Central memory CD8-positive, alpha-beta T cell (primary cell): ENCODE measurements at places on chromosomes 13 and 19.
A peak's percentile ranks its signal among the peaks of the same experiment; 100 is the strongest.

DNA sequence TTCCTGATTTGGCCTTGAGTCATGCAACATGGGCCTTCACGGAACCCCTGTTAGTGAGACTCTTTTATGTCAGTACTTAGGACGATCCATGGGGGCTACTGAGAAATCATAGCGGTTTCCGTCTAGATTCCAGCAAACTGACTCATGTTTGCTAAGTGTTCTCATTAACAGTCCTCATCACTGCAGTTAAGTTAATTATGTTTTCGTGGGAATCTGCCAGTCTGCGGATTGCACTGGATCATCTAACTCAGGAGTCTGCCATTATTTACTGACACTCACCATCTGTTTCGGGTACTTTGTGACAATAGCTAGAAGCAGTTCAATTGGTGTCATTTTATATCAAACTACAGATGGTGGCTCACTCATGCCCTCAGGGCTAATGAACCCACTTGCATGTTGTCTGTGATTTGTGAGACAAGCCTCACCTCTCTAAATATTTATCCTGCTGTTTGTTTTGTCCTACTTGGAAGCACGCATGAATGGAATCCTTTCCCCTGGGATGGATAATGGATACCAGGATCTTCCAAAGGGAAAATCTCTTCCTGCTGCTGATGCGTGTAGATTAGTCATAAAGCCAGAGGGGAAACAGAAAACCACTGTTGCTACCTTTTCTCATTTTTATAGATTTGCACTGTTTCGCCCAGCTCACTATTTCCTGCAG lies 61.8 kb downstream of the RAB20 start:
- H3K36me3 ChIP-seq = peaks cover 1% of the 10 kb centered on the region
- H3K27me3 ChIP-seq = no peaks in the 10 kb centered on the region
- DNase-seq = no peak
- H3K4me3 ChIP-seq = no peak overlapping the region
- H3K4me1 ChIP-seq = no peaks in the 10 kb centered on the region

DNA sequence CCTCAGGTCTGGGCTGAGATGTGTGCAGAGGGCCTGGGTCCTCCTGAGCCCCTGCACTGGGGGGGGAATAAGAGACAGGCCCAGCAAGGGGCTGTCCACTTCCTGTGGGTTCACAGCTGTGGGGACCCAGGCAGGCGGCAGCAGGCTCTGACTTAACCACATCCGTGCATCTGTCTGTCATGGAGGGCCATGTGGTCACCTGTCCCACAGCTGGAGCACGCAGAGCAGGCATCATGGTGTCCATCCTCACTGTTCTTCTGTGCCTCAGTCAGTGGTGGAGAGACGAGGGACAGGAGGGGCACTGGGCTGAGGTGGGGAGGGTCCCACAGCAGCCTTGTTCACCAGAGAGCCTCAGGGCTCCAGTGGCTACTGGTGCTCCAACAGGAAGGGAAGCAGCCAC lies 16.3 kb upstream of the KIR3DL3 start:
- no peak overlapping the region for H3K27ac ChIP-seq
- peaks cover 5% of the 10 kb centered on the region for H3K27me3 ChIP-seq
- no peaks in the 10 kb centered on the region for H3K36me3 ChIP-seq
- peak overlapping the region; percentile 36 for H3K4me3 ChIP-seq

- peaks cover 6% of the 10 kb centered on the region for H3K36me3 ChIP-seq
- DNase-seq = no peak
- H3K27ac ChIP-seq = no peak overlapping the region
- no peak overlapping the region for H3K4me3 ChIP-seq
- no peaks in the 10 kb centered on the region for H3K4me1 ChIP-seq
Observed at GRCh38 chr19:11364935-11365334, 9.5 kb upstream of the SWSAP1 start.

GRCh38 chr13:98824376-98825160 lies 72.1 kb upstream of the SLC15A1 start:
- DNase-seq = no peak
- H3K4me3 ChIP-seq = no peak overlapping the region
- H3K4me1 ChIP-seq = no peaks in the 10 kb centered on the region
- peaks cover 19% of the 10 kb centered on the region for H3K36me3 ChIP-seq
- H3K27ac ChIP-seq = no peak overlapping the region
- no peaks in the 10 kb centered on the region for H3K27me3 ChIP-seq

DNA sequence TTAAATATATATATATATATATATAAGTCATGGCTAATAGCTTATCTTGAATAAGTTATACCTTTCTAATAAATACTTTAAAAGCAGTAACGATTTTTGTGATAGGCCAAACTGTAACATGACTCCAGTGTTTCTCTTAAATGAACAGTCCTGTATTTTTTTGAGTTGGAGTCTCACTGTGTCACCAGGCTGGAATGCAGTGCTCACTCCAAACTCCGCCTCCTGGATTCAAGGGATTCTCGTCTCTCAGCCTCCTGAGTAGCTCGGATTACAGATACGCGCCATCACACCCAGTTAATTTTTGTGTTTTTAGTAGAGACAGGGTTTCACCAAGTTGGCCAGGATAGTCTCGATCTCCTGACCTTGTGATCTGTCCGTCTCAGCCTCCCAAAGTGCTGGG lies 814.2 kb upstream of the SLITRK5 start:
- H3K4me1 ChIP-seq = no peaks in the 10 kb centered on the region
- DNase-seq = no peak
- no peaks in the 10 kb centered on the region for H3K27me3 ChIP-seq
- H3K4me3 ChIP-seq = no peak overlapping the region
- H3K36me3 ChIP-seq = no peaks in the 10 kb centered on the region

GRCh38 chr19:7925171-7925851 lies 624 bp downstream of the CTXN1 start:
- H3K36me3 ChIP-seq = peaks cover 25% of the 10 kb centered on the region
- H3K27ac ChIP-seq = peak overlapping the region; percentile 64
- peaks cover 25% of the 10 kb centered on the region for H3K4me1 ChIP-seq
- peak overlapping the region; percentile 65 for H3K4me3 ChIP-seq
- DNase-seq = peak; percentile 74

DNA sequence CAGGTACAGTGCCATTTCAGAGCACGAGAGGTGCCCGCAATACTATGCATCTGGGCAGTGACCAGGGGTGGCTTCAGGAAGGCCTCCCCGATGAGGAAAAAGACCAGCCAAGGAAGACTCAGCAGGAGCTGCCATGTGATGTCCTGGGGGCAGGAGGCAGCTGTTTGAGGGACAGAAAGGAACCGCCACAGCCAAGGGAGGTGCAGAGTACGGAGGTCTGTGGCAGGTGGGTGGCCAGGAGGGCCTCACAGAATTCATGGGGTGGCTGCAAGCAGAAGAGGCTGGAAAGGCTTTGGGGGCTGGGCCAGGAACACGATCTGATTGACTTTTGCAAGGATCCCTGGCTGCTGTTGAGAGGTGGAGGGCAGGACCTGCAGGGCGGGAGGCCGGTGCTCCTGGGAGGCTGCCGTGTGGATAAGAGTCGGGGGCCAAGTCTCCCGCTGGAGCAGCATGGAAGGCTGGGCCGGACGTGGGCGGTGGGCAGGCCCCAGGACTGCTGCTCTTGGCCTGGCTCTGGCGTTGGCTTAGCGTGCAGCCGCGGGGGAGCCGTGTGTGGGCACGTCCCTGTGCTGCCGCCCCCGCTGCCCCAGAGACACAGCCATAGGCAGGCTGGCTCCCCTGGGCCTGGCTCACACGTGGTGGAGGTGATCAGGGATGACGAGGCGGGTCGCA lies 29.1 kb downstream of the CEBPA start:
- H3K27ac ChIP-seq = no peak overlapping the region
- H3K36me3 ChIP-seq = no peaks in the 10 kb centered on the region
- H3K4me3 ChIP-seq = no peak overlapping the region

DNA sequence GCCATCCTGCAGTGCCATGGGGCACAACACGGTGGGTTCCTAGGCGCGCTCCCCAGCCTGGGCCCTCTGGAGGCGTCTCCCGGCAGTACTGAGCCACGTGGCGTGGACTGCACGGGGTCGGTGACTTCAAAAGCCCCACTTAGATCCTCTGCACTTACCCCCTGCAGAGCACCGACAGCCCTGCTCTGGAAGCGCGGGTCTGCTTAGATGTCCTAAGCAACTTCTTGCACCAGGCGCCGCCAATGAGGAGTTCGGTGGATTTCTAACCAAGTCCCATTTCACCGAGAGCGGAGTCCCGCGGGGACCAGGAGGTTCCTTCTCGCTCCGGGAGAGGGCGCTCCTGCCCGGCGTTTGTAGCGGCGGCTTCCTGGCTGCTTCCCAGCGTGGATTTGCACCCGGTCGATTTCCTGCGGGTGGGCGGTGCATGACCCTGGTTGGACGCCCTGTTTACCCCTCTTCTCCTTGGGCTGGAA lies 25.2 kb upstream of the ZNF845 start:
- H3K4me3 ChIP-seq = no peak overlapping the region
- no peak overlapping the region for H3K27ac ChIP-seq
- no peaks in the 10 kb centered on the region for H3K4me1 ChIP-seq
- peaks cover 86% of the 10 kb centered on the region for H3K27me3 ChIP-seq

- peaks cover 52% of the 10 kb centered on the region for H3K27me3 ChIP-seq
- H3K27ac ChIP-seq = no peak overlapping the region
- H3K4me3 ChIP-seq = no peak overlapping the region
- no peaks in the 10 kb centered on the region for H3K36me3 ChIP-seq
- DNase-seq = no peak
Observed at GRCh38 chr19:31254180-31254551, 95.1 kb downstream of the TSHZ3 start.

DNA sequence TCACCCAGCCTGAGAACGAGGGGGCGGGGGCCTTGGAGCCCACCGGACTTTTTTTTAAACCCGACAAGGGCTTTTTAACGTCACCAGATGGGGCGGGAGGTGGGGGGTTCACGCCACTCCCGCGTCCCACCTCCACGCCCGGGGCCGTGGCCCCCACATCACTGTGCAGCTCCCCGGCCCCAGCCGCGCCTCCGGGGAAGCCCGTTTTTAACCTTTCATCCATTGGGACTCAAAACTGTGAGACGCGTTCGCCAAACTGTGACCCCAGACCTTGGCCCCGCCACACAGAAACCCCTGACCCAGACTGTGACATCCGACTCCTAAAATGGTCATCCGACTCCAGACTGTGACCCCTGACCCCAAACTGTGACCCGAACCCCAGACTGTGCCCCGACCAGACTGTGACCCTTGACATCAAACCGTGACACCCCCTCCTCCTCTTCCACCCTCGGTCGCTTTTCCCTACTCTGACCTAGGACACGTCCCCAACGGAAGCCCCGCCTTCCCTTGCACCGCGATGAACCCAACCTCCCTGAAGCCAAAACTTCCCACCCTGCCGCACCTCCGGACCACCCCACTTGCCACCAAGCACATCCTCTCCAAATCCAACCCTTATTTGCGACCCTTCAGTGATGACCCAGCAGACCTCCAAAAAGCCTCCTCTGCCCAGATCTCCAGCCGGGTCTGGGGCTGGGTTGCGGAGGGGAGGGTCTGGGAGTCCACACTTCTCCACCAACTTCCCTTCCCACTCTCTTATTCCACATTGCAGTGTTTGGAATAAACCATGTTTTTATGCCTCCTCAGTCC lies 1.5 kb upstream of the GRWD1 start:
- H3K4me1 ChIP-seq = peaks cover 42% of the 10 kb centered on the region
- peak overlapping the region; percentile 94 for H3K4me3 ChIP-seq
- H3K27me3 ChIP-seq = peaks cover 18% of the 10 kb centered on the region
- no peak overlapping the region for H3K27ac ChIP-seq
- DNase-seq = no peak

GRCh38 chr19:13064092-13064489 lies 38.6 kb downstream of the LYL1 start:
- H3K27ac ChIP-seq = no peak overlapping the region
- H3K27me3 ChIP-seq = peaks cover 13% of the 10 kb centered on the region
- H3K4me1 ChIP-seq = peaks cover 11% of the 10 kb centered on the region
- no peaks in the 10 kb centered on the region for H3K36me3 ChIP-seq
- H3K4me3 ChIP-seq = no peak overlapping the region

DNA sequence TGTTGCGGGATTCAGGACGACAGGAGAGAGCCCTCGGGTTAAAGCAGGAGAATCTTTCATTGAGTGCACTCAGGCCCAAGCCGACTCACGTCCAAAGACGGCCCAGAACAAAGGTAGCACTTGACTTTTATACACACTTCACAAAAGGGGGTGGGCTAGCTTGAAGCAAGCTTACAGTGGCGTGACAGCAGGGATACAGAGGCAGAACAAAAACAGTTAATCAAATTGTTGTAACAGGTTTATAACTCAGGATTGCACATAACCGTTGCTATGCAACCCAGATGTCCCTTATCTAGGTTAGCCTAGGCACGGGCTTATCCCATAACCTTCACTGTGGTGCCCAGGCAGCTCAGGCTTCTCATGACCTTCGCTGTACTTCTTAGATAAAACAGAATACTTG lies 2.0 kb downstream of the MED25 start:
- H3K36me3 ChIP-seq = peaks cover 36% of the 10 kb centered on the region
- no peak overlapping the region for H3K27ac ChIP-seq
- H3K27me3 ChIP-seq = no peaks in the 10 kb centered on the region
- H3K4me3 ChIP-seq = no peak overlapping the region
- peaks cover 32% of the 10 kb centered on the region for H3K4me1 ChIP-seq
- DNase-seq = no peak

GRCh38 chr19:58401840-58402421 lies 6.5 kb downstream of the RNF225 start:
- peak overlapping the region; percentile 94 for H3K27ac ChIP-seq
- peaks cover 9% of the 10 kb centered on the region for H3K36me3 ChIP-seq
- DNase-seq = no peak
- peaks cover 17% of the 10 kb centered on the region for H3K4me1 ChIP-seq
